ENCODE measurements at places on chromosomes 3 and 15.

DNA sequence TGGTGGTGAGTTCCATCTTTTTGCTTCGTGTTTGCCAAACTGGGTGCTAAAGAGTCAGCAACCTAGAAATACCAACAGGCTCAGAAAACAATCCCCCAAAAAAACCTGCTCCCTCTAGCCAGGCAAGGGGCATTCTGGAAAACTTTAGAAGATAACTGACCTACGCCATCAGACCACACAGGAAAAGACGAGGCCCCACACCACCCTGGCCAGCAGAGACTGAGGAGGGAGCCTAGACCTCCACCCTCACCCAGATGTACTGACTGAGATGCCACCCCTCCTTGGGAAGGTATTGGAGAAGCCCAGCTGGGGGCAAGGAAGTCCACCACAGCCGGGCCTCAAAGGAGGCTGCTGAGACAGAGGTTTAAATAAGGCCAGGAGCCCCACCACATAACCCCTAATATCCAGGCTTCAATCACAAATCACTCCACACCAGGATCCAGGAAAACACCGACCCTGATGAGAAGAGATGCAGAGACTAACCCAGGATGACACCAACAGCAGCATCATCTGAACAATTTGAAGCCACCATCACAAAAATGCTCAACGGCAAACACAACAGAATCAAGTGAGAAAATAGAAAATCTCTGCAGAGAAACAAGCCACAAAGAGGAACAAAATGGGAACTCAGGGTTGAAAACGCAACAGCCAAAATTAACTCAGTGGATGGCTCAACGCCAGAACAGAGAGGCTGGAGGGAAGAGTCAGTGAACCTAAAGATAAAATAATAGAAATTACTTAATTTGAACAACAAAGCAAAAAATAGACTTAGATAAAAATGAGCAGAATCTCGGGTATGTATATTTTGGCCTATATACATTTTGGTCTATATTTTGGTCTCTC lies 61.0 kb downstream of the TPRA1 start:
- DNase-seq = no peak

DNA sequence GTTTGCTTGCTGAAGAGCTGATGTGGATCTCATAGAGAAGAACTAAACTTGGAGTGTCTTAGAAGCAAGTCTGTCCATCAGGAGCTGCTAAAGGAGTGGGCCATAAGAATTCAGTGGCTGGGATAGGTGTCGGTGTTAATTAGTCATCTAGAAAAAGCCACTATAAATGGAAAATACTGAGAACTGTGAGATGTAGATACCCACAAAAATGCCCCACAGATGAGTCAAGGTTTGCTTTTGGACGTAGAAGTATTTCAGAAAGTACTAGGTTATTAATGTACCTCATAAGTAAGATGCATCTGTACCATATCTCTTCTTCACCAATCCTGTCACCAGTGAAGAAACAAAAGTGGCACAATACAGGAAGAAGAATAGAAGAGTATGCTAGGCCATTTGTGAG lies 530.9 kb upstream of the TGFBR2 start:
- no peak for DNase-seq

- no peak for DNase-seq
Measured at GRCh38 chr3:141422961-141423582, 54.8 kb downstream of the ZBTB38 start.

GRCh38 chr3:3086239-3086638 lies 23.9 kb downstream of the IL5RA start:
- no peak for DNase-seq

DNA sequence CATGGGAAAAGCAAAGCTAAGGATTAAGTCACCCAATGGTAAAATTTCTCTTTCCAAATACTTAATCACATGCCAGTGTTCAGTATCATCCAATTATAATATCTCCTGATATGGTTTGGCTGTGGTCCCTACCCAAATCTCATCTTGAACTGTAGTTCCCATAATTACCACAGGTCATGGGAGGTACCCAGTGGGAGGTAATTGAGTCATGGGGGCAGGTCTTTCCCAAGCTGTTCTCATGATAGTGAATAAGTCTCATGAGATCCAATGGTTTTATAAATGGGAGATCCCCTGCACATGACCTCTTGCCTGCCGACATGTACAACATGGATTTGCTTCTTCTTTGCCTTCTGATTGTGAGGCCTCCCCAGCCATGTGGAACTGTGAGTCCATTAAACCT lies 26.1 kb upstream of the NMB start:
- DNase-seq = no peak

- no peak for DNase-seq
Measured at GRCh38 chr15:40313531-40314398, 6.0 kb upstream of the PLCB2 start.

DNA sequence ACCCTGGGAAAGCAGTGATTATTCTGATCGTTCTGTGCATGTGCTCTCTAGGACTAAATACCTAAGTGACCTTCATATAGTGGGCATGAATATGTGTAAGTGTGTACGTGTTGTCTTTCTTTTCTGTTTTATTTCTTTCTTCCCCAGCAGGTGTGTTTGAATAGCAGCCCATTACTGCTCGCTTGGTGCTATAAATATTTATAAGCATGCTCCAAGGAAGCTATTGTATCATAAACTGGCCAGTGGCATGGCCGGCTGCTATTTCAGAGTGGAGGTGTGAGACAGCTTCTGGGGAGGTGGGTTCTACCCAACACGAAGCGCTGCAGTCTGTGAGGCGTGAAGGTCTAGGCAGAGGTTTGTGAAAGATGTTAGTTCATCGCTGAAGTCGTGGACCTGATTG lies 641.8 kb downstream of the NTRK3 start:
- no peak for DNase-seq

- no peak for DNase-seq
Measured at GRCh38 chr3:64518950-64519349, 168.8 kb downstream of the ADAMTS9 start.

- DNase-seq = no peak
Measured at GRCh38 chr3:111874177-111874820, 15.2 kb downstream of the PHLDB2 start.

DNA sequence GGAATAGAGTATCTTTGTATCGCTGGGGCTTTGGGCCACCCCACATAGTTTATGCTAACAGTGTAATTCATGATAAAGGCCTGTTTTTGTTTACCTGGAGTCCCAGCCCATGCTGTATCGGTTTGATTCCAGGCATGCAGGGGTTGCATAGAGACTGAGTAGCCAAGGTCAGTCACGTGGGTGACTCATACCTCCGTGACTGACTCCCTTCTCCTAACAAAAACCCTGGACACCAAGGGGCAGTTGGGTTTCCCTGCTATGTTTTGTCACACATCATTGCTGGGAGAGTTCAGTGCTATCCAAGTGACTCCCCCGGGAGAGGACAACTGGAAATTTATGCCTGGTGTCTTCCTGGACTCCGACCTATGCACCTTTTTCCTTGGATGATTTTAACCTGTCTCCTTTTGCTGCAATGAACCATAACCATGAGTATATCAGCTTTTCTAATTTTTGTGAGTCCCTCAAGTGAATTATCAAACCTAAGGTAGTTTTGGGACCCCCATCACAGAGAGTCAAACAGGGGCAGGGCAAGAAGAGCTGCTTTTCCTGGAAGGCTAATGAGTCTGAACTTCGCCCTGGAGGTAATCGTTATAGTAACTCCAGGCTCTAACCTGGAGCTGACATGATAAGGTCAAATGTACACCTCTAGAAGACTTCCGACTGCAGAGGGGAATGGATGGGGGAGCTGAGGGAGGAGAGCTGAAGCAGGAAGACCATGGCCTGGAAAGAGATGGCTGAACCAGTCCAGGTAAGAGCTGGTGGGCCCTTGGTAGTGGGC lies 57.0 kb downstream of the SRGAP3 start:
- DNase-seq = no peak

- DNase-seq = no peak
Measured at GRCh38 chr3:144073698-144074097, 102.1 kb downstream of the DIPK2A start.
